ENCODE measurements at places on chromosomes 6 and 20.

GRCh38 chr6:126422912-126423311 lies 83.0 kb downstream of the CENPW start:
- DNase-seq = no peak

DNA sequence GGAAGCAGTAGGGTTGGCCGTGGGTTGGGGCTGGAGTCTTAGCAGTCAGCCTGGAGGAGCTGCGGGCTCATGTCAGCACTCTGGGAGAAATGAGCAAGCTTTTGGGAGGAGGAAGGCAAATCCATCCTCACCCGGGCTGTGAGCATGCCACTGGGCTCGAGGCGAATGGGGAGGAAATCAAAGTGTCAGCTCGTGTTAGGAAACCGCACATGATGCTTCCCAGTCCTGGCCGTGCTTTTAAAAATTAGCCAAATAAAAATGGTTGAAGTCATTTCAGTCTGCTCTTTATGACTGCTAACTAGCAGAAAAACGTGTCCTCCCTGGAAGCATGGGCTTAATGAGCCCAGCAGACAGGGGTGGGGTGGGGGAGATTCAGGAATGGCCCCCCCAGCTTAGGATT lies 98.1 kb downstream of the NFATC2 start:
- DNase-seq = no peak

DNA sequence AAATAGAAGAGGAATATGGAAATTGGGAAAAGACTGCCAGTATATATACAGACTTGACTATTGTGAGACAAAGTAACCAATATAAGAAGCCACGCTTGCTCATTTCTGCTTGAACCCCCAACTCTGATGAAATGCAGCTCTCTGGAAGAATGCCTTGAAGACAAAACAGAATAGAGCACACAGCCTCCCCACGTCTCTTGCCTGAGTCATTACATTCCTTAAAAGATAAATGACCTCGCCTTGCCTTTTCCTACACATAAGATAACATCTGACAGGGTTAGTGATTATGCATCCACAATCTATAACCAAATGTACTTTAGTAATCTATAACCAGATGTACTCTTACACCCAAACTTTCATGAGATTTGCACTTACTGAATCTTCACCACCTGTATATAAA lies 141.1 kb upstream of the EEF1E1 start:
- no peak for DNase-seq

DNA sequence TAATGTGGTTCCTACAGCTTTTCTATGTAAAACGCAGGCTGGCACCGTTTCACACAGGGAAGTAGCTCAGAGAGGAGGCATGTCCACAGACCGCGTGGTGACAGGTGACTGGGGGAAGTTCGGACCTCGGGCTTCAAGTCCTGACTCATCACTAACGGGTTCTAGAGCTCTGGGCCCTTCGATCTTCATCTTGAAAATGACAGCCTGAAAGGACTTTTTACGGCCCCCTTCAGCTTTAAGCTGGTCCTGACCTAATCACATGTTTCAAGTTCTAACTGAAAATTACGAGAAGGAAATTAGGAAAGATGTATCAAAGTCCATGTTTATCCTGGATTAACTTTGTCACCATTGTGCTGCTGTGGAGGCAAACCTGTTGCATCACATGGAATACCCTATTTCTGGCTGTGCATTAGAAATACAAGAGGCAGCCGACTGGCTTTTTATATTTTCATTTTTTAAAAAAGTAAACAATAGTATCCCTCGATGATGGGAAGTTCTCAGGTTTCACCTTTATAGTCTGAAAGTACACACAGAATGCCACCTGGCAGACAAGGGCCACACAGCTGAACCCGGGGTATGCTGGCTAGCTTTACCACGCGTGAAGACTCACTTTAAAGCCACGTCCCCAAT lies 2.0 kb downstream of the MAN1A1 start:
- no peak for DNase-seq

DNA sequence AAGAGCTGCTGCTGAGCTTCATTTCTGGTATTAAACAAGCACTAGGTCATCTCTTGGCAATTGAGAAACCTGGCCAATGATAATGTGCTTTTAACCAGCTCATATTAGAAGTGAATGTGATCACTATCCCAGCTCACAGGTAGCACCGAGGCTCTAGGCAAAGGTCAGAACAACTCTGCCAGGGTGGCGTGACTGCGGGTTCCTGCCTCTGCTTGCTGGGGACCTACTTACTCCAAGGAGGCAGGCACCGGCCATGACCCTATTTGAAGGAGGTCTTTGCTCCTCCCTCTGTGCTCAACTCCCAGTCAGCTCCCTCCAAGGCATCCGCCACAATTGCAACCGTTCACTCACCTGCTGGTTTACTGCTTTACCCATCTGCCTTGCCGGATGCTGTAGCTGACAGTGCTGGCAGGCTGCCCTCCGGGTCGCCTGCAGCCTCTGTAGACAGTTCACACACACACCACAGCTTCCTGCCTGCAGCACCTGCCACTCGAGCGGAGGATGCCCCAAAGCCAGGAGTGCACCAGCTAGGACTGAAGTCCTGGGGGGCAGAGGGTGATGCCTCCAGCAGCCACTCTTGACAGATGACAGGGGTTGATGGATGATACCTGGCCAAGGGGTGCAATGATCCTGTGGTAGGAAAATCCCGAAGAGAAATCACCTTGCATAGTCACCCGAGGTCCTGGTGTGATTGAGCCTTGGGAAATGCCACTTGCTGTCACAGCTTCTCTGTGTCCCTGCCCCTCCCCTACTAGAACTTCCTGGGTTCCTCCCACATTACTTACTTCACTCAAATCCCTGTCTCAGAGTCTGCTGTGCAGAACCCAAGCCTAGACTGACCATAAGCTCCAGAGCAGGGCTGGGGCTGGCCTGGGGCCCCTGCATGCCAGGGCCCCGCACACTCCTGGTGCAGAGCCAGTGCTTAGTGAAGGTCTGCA lies 8.8 kb upstream of the VSX1 start:
- DNase-seq = no peak

GRCh38 chr6:9266741-9267140 lies 831.4 kb upstream of the SLC35B3 start:
- no peak for DNase-seq

DNA sequence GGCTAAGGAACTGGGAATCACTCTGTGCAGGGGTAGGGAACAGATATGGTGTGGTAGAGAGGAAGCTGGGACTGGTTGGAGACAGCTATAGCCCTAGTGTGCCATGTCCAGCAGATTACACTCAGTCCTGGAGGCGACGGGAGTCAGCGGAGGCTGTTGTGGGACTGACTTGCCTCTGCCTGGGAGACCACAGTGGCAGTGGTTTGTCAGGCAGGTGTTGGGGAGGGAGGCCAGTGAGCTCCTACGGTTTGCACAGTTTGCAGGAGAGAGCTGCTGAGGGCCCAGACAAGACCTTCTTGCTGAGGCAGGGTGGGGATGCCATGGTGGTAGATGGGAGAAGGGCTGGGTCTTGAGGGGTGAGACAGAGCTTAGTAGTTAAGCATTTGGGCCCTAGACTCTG lies 4.9 kb downstream of the PLCG1 start:
- DNase-seq = no peak

- no peak for DNase-seq
Measured at GRCh38 chr6:35287671-35288396, 9.8 kb upstream of the DEF6 start.

GRCh38 chr6:98041056-98041455 lies 758.0 kb upstream of the MMS22L start:
- no peak for DNase-seq

DNA sequence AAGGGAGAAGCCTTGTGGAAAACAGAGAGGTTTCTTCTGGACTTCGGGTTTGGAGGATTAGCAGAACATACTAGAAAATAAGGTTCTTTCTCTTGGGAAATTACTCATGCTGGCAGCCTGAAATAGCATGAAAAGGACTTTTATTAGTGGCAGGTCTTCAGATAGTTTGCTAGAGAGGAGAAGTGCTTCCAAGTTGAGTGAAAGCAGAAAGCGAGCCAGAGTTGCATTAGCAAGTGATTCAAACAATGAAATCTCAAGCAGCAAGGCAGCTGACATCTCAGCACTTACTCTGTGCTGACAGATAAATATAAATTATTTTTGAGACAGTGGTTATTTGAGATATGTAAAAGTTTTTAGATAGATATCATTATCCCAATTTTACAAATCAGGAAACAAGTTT lies 91.9 kb downstream of the PLCB4 start:
- DNase-seq = no peak

- DNase-seq = no peak
Measured at GRCh38 chr6:155158030-155158843, 105.6 kb upstream of the CLDN20 start.

- DNase-seq = no peak
Measured at GRCh38 chr6:151242420-151242861, 2.7 kb downstream of the AKAP12 start.

DNA sequence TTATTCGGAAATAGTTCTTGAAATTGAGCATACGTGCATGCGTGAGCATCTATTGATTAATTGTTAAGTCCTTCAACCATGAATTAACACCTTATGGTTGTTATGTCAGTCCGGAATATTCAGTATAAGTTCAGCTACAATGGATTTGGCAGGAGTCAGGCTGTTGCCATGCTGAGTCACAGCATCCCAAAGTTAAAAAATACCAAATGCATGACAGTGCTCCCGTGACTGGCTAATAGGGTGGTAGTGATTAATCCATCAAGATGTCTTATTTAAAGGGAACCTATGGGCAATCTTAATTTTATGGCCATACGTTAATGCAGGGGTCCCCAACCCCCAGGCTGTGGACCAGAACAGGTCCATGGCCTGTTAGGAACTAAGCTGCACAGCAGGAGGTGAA lies 10.5 kb downstream of the RAE1 start:
- DNase-seq = no peak

DNA sequence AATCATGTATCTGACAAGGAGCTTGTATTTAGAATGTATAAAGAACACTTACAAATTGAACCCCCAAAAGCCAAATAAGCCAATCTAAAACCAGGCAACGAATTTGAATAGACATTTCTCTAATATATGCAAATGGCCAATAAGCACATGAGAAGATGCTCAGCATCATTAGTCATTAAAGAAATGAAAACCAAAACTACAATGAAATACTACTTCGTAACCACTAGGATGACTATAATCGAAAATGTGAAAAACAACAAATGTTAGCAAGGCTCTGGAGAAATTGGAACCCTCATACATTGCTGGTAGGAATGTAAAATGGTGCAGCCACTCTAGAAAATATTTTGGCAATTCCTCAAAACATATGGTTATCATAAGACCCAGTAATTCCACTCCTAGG lies 105.8 kb upstream of the TOP1 start:
- DNase-seq = no peak

DNA sequence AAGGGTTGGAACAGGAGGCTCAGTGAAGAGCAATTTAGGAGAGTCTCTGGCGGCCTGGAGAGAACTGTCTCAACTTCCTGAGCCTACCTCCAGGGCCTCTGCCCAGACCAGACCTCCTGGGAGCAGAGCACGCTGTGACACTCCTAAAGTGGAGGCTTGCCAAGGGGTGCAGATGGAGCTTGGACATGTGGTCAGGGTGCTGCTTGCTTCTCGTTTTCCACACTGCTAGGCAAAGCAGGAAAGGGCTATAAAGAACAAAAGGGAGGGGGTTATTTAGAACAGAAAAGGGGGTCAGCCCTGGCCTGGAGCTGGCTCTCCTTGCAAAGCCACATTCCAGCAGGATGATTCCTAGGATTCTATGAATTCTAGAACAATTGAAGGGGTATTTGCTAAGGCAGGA lies 145.7 kb upstream of the GGTLC1 start:
- no peak for DNase-seq

DNA sequence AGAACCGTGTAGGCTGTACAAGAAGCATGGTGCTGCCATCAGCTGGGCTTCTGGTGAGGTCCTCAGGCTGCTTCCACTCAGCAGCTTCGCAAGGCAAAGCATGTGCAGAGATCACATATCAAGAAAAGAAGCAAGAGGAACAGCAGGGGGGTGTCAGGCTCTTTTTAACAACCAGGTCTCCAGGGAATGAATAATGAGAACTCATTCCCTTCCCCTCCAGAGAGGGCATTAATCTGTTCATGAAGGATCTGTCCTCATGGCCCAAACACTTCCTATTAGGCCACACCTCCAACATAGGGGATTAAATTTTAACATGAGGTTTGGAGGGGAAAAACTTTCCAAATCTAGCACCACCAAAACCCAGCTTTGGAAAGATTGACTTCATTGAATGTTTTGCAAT lies 20.0 kb downstream of the GINM1 start:
- DNase-seq = no peak

GRCh38 chr6:107353773-107354382 lies 105.5 kb downstream of the PDSS2 start:
- no peak for DNase-seq

DNA sequence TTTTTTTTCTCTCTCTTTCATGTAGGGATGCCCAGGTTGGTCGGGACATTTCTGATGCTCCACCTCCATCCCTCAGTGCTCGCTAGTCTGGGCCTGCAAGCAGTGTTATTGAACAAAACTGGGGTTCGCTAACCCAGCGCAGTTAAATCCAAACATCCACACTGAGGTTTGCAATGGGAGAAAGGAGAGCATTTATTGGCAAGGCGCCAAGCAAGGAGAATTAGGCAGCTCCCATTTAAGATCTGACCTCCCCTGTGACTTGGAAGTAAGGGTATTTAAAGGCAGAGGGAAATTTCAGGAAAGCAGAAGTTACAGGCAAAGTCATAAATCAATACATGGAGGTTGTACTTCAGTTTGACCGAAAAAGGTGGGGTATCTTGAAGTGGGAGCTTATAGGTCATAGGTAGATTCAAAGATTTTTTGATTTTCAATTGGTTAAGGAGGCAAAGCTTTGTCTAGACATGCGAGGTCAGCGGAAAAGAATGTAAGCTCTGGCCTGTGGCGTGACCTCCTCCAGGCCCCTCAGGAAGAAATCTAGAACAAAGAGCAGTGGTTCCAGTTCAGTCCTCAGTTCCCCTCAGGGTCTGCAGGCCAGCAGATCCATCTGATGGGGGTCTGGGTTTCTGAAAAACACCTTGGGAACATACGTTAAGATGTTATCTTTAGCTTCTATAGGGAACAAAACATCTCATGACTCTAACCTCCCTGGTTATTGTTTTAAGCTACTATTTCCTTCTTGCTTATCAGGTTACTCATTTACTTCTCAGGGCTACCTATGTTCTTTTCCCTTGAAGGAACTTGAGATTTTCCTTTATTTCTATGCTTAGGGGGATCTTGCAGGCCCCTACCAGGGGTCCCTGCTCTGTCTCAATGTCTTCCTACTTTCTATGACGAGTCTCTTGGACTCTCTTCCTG lies 66.0 kb upstream of the KIF16B start:
- no peak for DNase-seq

GRCh38 chr20:1827974-1828785 lies 67.0 kb upstream of the SIRPA start:
- DNase-seq = no peak

DNA sequence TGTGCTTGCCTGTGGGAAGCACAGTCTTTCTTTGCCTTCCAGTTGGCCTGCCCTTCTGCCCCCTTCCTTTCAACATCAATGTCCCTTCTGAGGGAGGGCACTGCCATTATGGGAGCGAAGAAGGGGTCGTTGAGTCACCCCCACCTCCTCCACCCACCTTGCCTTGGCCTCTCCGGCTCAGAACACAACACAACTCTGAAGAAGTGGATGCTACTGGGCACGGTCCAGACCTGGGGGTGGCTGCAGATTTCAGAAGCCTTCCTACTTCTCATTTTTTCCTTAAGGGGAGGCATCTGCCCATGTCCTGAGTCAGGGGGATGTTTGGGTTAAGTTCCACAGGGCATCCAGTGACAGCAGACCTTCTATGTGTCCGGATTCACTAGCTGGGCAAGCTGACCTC lies 72.1 kb downstream of the GFOD1 start:
- no peak for DNase-seq

GRCh38 chr6:166251211-166251610 lies 57.0 kb downstream of the PRR18 start:
- DNase-seq = no peak

Data from cortex of kidney (tissue), 1 donor.